ENCODE measurements at places on chromosomes 7 and 10. TPM values are rescaled to one million over a fixed set of nuclear protein-coding genes. Genes with fewer than 3 reads are reported as not detected.

Gene C10orf105
- 0.14 TPM for total RNA-seq

Gene BLNK
- 14.8 TPM for total RNA-seq

Gene EBLN1
- not detected for total RNA-seq

Gene NPY4R2
- not detected for total RNA-seq

Gene CFAP46
- 0.79 TPM for total RNA-seq

Gene AKR1C3
- total RNA-seq, result 36.9 TPM

Gene MUC12
- total RNA-seq, result not detected

Gene CARD11
- 6.1 TPM for total RNA-seq

Gene NANOS1
- total RNA-seq, result 0.99 TPM

Gene CNNM1
- not detected for total RNA-seq

Gene SUFU
- 6.8 TPM for total RNA-seq

Gene ARMC3
- total RNA-seq, result not detected

Gene GJD4
- total RNA-seq, result not detected

Gene HOXA5
- not detected for total RNA-seq

Gene EDRF1
- total RNA-seq, result 10.5 TPM

Gene CPVL
- not detected for total RNA-seq

Gene SEMA3A
- total RNA-seq, result 33.4 TPM

Gene PNLIPRP1
- not detected for total RNA-seq

Gene CALU
- total RNA-seq, result 90.0 TPM

Gene SMNDC1
- total RNA-seq, result 2.1 TPM

Gene OR13A1
- total RNA-seq, result not detected

Gene DLX6
- total RNA-seq, result not detected

Gene TRIM74
- not detected for total RNA-seq

Gene GPAM
- total RNA-seq, result 6.3 TPM

Gene STEAP1B
- 0.63 TPM for total RNA-seq

Gene FZD1
- 9.2 TPM for total RNA-seq

Gene HOXA10
- not detected for total RNA-seq

Gene TMEM213
- not detected for total RNA-seq

Gene ZP3
- 2.5 TPM for total RNA-seq

Gene GIMAP4
- not detected for total RNA-seq

Gene BAMBI
- total RNA-seq, result 3.4 TPM

Gene MTPN
- total RNA-seq, result 106 TPM

Gene ERVW-1
- total RNA-seq, result not detected

Gene SAMD9L
- 0.85 TPM for total RNA-seq

Gene GTPBP10
- total RNA-seq, result 12.0 TPM

Gene CSGALNACT2
- 6.1 TPM for total RNA-seq

Gene TSPAN14
- total RNA-seq, result 70.0 TPM

Gene HOXA4
- total RNA-seq, result not detected

Gene CCDC146
- total RNA-seq, result 1.5 TPM

Gene PLXNA4
- not detected for total RNA-seq

Gene ASZ1
- not detected for total RNA-seq

Gene POLR2J3
- 10.8 TPM for total RNA-seq

Gene SLC35B4
- total RNA-seq, result 7.1 TPM

Gene AKR1D1
- total RNA-seq, result not detected

Gene SLC29A3
- 2.9 TPM for total RNA-seq

Gene CDK1
- total RNA-seq, result 71.8 TPM

Gene LRMDA
- 1.3 TPM for total RNA-seq

Gene GALNT17
- not detected for total RNA-seq

Gene FGL2
- total RNA-seq, result not detected

Measured in airway epithelial cell (primary cell).